CD4-positive, alpha-beta T cell treated with Interleukin-1 beta for 1 hour (primary cell): ENCODE measurements at places on chromosomes 5 and 9.

DNA sequence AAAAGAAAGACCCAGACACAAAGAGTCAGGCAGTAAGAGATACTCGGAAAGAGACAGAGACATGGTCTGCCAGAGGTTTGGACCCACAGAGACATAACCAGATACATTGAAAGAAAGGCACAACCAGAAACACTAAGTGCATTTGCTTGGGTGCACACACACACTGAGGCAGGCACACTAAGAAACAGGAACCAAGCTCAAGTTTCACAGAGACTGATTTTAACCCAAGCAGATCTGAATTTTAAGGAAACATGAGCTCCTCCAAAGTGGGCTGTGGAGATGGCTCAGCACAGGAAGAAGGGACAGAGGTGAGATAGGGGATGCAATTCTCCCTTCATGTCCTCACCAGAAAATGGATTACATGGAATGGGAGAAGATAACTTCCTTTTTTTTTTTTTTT, 9.5 kb downstream of the AQP3 start:
- DNase-seq, result no peak

DNA sequence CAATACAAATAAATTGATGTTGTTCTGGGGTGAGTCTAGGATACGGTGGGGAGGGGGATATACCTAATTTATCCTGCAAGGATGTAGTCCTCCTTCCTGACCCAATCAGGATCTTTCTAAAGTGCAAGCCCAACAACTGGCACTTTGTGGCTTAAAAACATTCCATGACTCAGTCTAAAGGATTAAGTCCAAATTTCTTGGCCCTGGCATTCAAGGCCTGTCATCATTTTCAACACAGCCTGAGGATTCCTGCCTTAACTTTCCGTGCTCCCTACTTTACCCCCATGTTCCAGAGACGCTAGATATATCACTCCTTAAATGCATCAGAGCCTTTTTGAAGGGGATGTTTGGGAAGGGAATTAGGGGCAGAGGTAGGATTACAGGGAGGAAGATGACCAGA, 1.0 kb downstream of the FAM221B start:
- no peak for DNase-seq

- DNase-seq, result no peak
Measured at GRCh38 chr9:133273098-133273497, 1.9 kb downstream of the ABO start.

- DNase-seq, result no peak
Measured at GRCh38 chr9:127209220-127209619, 55.4 kb upstream of the GARNL3 start.

DNA sequence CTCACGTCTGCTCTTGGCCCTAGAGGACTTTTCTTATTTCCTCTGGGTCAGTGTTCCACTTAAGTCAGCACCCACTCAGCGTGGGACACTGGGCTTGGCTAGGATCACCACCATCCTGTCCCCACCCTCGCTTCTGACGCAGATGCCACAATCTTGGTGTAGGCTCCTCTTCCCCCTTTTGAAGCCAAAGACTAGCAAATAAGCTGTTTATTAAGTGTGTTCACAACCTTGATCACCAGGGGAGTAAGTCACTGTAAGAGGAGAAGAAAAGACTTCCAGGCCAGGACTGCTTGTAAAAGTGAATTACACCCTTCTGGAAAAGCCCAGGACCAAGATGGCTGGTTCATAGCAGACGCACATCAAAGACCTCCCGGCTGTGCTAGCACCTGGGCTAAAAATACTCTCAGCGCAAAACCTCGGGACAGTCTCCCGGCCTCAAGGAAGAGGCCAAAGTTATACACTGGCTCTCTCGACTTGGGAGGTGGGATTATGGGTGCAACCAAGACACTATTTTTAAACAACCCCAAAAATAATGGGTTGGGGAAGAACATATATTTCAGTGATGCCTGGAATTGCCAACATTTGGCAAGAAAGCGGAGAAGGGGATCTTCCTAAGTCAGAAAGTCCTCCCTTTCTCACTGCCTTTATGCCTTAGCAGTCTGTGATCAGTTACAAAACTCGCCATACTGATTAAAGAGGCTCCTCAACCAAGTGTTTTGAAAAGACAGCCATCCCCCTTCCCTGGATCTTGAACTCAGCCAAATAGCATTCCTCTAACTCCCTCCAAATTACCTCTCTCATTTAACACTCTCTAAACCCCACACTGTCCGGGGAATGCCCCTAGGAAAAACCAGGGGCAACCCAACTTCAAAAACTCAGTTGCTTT, 69.4 kb downstream of the RAPGEF1 start:
- peak; percentile 71 for DNase-seq

GRCh38 chr9:134858051-134858841, 22.4 kb upstream of the FCN2 start:
- DNase-seq, result no peak

DNA sequence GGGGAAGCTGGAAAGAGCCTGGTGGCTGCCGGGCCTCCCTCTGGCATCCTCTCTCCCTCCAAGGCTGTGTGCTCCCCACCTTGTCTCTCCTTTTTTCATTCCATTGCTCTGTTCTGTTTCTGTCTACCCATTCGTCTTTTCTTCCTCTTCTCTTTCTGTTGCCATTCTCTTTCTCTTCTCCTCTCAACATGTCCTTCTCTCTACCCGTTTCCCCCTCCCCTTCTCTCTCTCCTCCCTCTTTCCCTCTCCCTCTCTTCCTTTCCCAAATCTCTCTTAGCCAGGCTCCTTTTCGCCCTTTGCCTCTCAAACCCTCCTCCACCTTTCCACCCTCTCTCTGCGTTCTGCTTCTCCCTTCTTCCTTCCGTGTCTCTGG, 19.4 kb upstream of the KCNIP1 start:
- DNase-seq, result no peak

- no peak for DNase-seq
Measured at GRCh38 chr5:179244044-179244443, 101.2 kb downstream of the ADAMTS2 start.

GRCh38 chr5:102863058-102863457, 108.0 kb downstream of the PAM start:
- DNase-seq, result no peak

DNA sequence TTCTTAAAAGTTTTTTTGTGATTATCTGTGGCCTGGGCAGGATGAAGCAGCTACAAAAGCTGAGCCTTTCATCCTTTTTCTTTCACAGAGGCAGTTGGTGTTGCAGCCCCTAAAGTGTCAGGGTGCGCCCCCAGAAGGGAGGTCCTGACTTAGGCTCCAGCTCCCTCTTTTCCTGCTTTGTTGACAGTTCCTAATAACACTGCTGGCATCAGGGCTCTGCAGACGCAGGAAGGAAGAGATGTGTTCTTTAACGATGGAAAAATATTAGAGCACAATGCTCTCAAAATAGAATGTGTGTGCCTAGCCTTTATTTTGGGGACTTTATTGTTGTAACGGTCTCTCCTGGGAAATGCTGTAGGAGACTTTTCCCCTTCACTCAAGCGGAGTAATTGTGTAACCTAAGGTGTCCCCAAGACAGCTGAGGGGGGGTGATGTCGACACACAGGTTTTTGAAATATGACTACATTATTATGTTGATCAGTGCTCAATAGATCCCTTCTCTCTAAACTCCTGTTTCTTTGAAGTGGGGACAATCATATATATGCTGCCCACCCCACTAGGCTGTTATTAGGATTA, 135.6 kb downstream of the SEMA6A start:
- no peak for DNase-seq

DNA sequence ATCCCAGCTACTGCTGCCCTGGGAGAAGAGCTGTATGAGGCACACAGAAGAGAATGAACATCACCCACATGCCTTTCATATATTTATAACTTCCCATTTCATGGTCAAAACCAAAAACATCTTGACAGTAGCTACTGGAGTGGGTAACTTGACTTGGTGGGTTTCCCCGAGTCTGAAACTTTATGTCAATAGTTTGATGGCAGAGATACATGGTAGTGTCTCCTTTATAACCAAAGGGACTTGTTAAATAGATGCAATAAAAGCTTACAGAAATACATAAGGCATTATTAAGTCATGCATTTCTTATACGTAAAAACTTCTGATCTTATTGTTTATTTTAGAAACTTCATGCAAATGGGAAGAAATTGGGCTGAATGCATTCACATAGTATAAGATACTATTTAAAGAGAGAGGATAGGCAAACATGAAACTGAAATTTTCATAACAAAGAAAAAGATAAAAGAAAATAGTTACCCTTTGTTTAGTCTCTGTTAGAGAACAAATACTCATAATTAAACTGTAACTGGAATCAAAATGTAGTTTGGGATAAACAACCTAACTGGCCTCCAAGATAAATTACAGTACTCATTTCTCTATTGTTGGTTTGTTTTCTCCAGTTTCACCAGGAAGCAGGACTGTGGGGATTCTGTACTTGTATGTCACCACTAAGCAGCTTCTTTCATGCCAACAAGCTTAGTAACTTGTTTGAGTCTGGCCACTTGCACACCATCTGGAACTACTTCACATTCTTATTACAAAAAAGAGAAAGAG, 459.3 kb upstream of the MEF2C start:
- DNase-seq, result no peak

- DNase-seq, result peak; percentile 36
Measured at GRCh38 chr5:83473346-83474160, 2.0 kb downstream of the VCAN start.

GRCh38 chr5:10266839-10267238, 16.8 kb downstream of the CCT5 start:
- DNase-seq, result no peak

GRCh38 chr5:180866985-180867384, 5.9 kb upstream of the ZFP62 start:
- DNase-seq, result no peak

DNA sequence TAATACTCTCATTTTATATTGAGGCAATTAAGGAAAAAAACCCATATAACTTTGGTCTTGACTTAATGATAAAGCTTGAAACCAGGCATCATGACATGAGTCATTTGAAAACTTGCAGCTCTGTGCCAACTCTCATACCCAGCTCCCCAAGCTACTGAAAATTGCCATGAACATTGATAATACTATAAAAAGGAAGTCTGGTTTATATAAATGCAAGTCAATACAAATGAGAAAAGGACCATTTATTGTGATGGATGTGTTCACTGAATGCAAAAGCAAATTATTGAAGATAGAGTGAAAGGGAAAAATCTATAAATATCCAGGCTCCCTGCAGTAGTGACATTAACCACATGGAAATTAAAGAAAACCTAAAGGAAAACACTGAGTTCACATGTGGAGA, 116.3 kb downstream of the DEPDC1B start:
- no peak for DNase-seq

DNA sequence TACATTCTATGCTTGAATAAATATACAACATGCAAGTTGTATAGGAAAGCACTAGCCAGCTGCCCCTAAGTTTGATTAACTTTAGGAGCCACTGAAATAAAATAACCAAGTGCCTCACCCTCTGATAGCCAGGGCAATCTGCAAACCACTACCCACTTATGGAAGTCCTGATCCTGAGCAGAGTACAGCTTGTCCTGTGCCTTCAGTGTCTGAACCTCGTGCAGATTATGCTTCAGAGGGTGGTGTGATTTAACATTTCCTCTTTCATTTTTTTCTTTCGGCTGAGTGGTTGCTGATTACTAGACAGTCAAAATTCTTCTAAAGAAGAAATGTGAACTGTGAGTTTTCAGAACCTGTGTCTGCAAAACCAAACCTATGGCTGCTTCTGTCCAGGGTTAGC, 327.7 kb downstream of the PIK3R1 start:
- DNase-seq, result no peak

DNA sequence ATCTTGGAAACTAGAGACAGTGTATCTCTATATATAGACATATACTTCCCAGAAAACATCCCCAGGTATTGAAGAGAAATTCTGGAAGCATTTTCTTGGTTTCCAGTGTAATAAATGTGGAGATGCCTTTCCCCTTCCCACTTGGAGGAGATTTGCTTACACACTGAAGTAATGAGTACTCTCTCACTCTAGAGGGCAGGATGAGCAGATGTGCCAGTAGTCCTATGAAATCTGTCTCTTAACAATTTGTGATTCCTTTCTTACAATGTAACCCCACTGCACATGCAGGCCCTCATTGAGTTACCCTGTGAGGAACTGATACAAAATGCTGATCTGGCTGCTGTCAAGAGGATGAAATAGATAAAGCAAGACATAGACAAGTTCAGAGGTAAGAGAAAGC, 567.2 kb downstream of the SLCO4C1 start:
- DNase-seq, result no peak

DNA sequence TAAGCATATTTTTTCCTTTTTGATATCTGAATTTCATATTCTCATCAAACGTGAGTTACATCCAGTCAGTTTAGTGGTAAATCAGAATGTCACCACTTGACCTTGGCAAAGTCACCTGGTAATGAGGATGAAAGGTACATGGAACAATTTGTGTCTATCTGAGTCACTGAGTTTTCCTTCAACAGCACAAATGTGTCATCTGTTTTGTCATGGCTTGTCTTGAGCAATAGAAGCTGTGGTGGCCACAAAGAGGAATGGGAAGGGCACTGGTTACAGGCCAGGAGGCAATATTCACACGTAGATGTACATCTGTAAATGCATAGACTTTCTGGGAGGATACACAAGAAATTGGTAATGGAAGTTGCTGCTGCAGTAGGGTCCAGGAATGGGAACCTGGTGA, 8.4 kb upstream of the ZNF474 start:
- DNase-seq, result no peak

GRCh38 chr9:94511134-94511954, 43.5 kb upstream of the PCAT7 start:
- no peak for DNase-seq

DNA sequence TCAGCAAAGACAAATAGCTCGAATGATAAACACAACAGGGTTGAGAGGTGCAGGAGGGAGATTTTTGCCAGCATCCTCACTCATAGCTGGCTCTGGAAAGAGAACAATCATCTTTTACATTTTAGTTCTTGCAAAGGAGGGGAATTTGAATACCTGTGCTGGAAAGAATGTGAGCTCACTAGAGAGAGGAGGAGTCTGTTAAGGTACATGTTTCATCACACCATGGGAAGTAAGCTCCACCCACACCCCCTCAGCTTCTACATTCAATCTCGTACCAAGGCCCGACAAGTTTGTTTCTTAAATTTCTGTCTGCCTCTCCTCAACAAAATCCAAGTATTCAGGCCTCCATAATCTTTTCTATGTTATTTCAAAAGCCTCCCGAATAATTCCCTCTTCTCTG, 254.6 kb downstream of the BRINP1 start:
- DNase-seq, result no peak

DNA sequence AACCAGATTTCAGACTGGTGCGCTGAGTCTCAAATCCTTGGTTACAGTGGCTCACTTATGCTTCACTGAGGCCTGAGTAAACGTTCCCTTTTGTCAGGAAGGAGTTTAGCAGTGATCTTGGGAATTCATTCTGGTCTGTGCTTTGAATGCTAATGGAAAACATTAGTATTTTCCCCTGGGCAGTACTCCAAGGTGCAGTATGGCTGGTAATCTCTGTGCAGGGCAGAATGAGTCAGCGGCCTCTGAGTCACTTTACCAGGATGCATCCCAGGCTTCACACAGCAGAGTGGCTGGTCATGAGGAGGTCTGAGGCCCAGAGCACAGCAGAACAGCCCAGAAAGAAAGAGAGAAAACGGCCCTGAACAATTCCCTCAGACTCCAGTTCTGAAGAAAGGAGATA, 54.0 kb downstream of the PCA3 start:
- no peak for DNase-seq

DNA sequence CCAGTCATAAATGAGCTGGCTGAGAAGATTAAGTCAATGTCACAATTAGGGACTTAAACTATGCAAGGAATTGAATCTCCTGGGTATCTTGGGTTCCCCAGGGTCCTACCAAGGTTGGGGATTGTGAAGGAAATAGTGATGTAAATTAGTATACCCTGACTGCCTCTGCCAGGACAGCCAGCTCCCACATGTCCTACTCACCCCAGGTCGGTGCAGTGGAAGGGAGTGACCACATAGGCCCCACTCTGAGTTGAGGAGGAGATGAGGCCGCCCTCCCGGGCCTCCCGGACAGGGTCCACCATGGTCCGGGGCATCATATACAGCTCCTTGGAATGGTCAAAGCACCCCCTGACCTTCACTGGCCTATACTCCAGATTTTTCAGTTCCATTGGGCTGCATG, 2.7 kb downstream of the SURF1 start:
- no peak for DNase-seq
